ENCODE measurements at places on chromosomes 7 and 10. TPM values are rescaled to one million over a fixed set of nuclear protein-coding genes. Genes with fewer than 3 reads are reported as not detected.

The LRRC18 gene
- not detected for total RNA-seq

The ADCY1 gene
- total RNA-seq, result 2.9 TPM

The PRPS1L1 gene
- not detected for total RNA-seq

The DNAH11 gene
- total RNA-seq, result 1.7 TPM

The PTF1A gene
- total RNA-seq, result not detected

The RPA3 gene
- total RNA-seq, result 106 TPM

The RHOBTB1 gene
- not detected for total RNA-seq

The NRG3 gene
- total RNA-seq, result 0.10 TPM

The WIPF3 gene
- total RNA-seq, result not detected

The SH2D4B gene
- total RNA-seq, result 0.18 TPM

The COMTD1 gene
- 36.9 TPM for total RNA-seq

The ENTPD1 gene
- 26.3 TPM for total RNA-seq

The GPRIN2 gene
- total RNA-seq, result not detected

The HNRNPH3 gene
- total RNA-seq, result 176 TPM

- no peak for DNase-seq
Observed at GRCh38 chr10:71300555-71301370, 18.3 kb upstream of the SLC29A3 start.

DNA sequence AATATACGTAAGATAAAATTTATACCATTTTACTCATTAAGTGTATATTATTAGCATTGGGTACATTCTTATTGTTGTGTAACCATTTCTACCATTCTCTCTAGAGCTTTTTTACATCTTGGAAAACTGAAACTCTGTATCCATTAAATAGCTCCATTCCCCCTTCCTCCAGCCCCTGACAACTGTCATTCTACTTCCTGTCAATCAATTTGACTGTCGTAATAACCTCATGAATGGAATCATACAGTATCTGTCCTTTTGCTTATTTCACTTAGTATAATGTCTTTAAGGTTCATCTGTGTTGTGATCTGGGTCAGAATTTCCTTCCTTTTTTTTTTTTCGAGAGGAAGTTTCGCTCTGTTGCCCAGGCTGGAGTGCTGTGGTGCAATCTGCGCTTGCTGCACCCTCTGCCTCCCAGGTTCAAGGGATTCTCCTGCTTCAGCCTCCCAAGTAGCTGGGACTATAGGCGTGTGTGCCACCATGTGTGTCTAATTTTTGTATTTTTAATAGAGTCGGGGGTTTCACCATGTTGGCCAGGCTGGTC is 15.6 kb downstream of the ZRANB1 start:
- no peak for DNase-seq

DNA sequence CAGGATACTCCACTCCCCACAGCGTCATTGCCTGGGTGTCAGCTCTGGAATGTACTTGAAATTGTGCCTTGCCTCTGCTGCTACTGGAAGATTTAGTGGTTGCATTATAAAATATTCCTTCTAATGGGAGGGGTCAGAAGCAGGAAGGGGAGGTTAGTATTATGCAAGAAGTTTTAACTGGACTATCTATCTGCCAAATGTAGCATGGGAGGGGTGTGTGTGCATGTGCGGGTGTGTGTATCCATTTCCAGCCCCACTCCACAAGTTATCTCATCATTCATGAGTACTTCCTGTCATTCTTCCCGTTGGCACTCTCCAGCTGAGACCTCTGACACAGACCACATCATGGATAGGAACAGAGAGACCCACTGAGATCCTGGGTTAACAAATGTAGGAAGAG is 13.4 kb downstream of the MBL2 start:
- no peak for DNase-seq

GRCh38 chr10:20785174-20785573 is 111.9 kb downstream of the NEBL start:
- DNase-seq, result no peak

- no peak for DNase-seq
Observed at GRCh38 chr7:121966276-121966934, 93.4 kb downstream of the PTPRZ1 start.

DNA sequence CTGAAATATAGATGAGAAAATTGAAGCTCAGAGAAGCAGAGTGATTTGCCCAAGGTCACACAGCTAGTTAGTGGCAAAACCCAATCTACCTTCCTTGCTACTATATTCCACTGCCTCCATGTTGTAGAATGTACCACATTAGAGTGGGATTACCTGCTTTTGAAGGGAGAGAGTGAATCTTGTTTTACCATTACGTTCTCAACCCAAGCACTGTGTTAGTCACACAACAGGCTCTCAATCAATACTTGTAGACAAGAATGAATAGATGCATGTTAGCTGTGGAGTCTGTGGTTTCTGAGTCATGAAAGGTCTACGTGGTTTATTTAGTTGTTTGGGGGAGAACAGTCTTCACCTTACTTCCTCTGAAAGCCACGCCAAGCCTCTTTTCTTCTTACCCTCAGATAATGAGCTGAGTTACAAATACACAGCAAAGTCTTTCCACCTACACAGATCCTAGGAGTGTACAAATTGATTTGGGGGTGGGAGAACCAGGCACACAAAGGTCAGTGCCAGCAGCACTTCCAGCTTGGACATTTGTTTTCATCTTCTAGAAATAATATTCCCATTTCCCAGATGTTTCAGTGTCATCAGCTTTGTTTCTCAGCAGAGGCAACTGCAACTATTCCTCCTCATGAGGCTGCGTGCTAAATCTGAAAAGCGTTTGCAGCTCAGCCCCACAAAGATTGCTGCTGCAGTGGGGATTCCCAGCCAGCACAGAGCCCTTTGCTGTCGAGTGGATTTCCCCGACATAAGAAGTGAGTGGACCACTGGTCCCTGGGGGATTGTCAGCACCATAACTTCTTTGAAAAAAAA is 71.5 kb upstream of the ADO start:
- DNase-seq, result peak; percentile 64

- no peak for DNase-seq
Observed at GRCh38 chr10:51314481-51314880, 240.2 kb downstream of the PRKG1 start.

GRCh38 chr10:47252093-47252780 is 47.8 kb upstream of the GDF10 start:
- no peak for DNase-seq

DNA sequence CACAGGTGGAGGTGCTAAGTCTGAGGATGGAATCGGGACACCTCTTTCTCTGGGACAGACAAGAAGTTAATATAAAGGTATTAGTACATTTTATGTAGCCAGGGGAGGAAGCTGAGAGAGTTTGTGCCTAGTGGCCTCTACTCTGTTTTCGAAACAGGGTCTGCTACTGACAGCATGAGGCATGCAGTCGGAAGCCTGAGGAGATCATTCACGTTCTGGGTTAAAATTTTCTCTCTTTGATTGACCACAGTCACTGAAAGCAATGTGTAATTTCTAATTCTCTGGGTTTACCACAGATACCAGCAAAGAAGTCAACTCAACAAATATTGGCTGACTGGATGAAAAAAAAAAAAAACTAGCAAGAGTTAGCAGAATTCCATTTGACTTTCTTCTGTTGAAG is 53.3 kb upstream of the KCTD7 start:
- DNase-seq, result no peak

- DNase-seq, result no peak
Observed at GRCh38 chr10:73253225-73253555, 746 bp upstream of the MRPS16 start.

DNA sequence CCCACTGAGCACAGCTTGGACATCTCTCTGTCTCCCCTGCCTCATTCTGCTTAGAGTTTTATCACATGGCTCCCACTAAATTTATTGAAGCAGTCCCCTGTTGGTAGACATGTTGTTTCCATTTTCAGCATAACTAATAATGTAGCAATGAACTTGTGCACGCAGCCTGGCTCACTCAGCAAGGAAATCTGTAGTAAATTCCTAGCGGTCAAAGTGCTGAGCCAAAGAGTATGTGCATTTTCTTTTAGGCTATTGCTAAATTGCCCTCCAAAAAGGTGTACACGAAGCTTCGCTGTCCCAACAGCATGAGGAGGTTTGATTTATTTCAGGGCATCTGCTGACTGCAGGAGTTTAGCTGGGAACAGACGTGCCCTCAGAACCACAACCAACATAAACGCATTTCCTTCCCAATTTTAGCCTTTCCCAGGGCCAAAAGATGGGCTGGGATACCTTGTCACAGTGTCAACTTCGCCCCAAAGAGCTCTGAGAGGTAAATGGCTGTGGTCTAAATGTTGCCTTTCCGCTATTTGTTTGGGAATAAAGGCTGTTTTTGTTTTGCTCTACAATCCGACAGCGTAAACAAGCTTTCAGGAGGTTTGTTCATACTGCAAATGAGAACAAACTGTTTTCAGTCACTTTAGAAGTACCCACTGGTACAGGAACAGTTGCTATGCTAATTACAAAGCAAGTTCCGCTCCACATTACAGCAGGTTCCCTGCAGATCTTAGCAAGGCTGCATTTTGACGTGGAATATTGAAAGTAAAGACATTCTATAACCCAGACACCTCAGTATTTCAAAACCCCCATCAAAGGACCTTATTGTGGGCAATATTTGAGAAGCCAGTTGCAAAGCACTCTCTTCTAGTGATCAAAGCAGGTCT is 16.8 kb downstream of the VSIR start:
- DNase-seq, result no peak

DNA sequence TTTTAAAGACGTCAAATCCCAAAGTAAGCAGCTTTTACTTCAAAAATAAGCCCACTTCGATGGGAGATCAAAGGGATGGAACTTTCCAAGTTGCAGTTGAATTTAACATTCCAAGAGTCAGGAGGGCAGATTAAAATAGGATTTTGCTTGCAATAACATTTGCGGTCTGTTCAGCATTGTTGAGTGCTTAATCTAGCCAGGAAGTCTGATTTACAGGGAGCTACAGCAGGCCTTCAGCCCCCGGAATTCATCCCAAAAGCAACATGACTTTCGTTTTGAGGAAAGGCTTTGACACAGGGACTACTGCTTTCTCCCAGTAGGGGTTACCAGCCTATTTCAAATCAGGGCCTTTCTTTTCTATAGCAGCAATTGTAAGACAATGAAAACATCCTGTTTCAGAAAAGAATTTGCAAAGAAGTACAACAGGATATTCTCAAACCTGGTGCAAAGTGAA is 279.6 kb upstream of the PITRM1 start:
- DNase-seq, result no peak

DNA sequence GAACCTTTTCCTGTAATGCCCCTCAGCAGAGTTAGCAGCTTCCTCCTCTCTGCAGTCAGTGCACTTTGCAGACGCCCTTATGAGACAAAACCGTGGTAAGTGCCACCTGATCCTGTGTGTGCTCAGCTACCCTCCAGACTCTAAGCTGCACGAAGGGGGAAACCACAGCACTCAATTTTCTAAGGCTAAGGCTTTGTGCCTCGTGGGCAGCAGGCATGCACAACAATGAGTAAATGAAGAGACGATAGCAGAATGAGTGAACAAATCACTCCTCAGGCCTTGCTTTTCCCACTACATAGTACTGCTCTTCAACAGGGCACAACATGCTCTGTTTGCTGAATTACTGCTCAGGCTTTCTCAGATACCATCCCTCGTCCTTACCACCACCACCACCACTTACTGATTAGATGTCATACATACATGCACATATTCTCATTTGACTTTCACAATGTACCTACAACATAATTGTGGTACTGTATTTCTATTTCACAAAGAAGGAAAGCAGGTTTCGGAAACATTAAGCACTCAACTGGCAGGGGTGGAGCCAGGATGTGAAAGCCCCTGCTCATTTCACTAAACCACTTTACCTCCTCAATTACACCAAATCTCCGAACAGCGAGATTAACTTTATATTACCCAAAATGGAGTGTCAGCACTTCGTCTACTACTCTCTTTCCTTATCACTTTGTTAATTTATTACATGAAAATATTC is 85.4 kb downstream of the ICA1 start:
- DNase-seq, result peak; percentile 60

DNA sequence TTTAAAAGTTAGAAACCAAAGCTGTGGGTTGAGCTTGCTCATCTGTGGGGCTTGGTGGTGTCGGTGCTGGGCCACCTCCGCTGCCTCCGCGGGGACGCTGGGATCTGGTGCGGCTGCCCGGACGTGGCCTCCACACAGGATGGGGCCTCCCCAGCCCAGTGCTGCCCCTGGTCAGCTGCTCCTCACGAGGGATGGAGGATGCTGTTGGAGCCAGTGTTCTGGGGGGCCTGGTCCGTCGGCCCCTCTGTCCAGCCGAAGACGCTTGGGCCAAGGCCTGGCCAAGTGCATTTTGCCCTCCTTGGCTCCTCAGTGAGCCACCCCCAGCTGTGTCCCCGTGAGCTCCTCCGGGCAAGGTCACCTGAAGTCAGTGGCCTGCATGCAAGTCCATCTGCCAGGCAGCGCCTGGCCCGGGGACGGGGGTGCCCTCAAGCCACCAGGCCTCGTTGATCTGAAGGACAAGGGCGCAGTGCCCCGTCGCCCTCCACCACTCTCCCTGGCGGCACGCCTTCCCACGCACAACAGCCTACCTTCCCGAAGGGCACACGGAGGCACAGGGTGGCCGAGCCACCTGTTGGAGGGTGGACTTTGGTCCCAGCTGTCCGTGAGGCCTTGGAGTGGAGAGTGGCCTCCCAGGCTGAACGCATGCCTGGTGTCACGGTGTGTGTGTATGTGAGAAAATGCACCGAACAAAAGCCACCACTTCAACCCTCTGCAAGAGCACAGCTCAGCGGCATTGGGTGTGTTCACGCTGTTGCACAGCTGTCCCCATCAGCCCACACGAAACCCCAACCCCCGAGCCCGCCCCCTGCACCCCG is 27.3 kb downstream of the KNDC1 start:
- DNase-seq, result no peak

DNA sequence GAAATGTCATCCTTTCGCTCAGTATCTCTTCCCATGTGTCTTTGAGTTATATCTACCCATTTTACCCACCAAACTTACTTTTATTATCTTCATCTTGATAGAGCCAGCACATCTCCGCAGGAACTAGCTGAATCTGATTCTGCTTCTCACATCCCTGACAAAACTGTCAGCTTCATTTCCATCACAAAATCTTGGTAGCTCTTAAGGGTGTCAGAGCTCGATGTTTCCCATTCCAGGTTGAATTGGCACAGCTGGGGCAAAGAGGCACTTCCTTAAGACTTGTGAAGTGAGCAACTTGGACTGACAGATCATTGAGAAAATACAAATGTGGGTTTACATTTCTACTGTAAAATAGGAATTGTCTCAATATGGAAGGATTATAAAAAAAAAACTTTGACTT is 434.5 kb downstream of the SUGCT start:
- no peak for DNase-seq

- no peak for DNase-seq
Observed at GRCh38 chr10:118349235-118349634, 7.1 kb upstream of the FAM204A start.
